ENCODE measurements at places on chromosomes 16 and 17.

DNA sequence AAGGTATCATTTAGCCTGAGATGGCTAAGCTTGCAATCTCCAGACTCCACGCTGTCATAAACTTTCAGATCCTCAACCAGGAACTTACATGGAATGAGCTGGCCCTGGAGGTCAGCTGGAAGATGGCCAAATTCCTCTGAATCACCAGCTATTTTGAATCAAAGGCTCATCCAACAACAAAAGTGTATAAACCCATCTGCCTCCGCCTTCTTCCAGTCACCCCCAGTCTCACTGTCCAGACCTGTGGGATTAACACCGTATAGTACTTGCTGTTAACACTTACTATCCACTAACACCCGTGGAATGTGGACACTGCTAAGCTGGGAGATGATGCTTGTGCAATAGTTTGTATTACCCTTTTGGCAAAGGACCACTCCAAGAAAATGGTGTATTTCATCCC lies 1.9 kb upstream of the LCMT1 start:
- DNase-seq, result peak; percentile 77

DNA sequence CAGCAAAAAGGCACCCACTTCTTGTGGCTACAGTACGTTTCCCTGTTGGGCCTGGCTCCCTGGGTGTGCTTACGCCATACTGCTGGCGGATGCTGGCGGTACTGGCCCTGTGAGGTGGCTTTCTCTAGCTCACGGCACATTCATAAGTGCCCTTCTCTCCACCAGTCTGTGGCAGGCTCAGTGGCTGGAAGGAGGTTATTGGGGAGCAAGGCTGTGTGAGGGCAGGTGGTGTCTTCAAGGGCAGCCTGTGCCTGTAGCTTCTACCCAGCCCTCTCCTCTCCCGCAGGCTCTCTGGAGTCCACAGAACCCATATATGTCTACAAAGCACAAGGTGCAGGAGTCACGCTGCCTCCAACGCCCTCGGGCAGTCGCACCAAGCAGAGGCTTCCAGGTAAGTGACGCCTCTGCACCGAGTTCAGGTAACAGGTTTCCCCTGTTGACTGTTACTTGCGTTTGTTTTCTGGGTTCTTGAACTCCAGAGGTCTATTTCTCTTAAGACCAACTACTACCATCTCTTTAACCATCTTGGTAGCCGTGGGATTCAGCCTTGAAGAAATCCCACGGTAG lies 20.6 kb downstream of the NTAN1 start:
- DNase-seq, result no peak

DNA sequence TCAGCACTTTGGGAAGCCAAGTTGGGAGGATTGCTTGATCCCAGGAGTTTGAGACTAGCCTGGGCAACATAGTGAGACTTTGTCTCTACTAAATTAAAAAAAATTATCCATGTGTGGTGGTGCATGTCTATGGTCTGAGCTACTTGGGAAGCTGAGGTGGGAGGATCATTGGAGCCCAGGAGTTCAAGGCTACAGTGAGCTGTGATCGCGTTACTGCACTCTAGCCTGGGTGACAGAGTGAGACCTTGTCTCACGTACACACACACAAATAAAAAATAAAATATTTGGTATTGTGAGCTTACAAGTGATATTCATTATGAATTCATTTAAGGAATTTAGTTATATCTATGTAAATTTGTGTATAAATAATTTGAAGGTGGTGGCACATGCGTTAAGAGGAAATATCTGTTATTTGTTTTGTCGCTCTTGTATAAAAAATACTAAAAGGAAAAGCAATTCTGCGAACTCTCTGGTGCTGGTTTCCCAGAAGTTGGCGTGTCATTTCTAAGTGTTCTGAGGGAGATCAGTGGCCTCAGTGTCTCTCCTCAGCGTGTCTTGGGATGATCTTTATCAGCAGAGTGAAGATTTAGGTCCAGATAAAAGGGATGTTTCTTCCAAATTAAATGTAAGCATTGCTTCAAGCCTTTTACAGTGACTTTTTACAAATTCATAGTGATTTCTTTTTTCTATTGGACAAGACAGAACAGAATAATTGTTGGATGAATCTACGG lies 187.6 kb downstream of the FTO start:
- no peak for DNase-seq

DNA sequence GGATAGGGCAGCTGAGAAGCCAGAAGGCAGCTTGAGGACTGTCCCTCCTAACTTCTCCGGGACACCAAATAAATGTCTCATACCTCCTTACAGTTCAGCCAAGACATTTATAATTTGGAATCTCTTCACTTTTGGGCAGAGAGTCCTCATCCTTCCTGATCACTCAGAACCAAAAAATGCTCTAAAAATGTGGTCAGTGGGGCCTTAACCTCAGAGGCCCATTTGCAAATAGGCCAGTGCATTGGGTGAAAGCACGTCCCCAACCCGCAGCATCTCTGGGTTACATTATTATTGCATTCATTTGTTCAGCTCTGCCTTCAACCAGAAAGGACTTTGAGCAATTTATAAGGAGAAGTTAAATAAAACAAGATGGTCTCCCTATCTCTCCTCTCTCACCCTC lies 112.4 kb upstream of the IRX3 start:
- DNase-seq, result no peak

- no peak for DNase-seq
Observed at GRCh38 chr17:43591779-43592562, 45.8 kb upstream of the ETV4 start.

GRCh38 chr17:69058165-69058564 lies 2.6 kb downstream of the ABCA9 start:
- peak; percentile 31 for DNase-seq

- DNase-seq, result no peak
Observed at GRCh38 chr17:67819722-67820121, 5.6 kb upstream of the BPTF start.

DNA sequence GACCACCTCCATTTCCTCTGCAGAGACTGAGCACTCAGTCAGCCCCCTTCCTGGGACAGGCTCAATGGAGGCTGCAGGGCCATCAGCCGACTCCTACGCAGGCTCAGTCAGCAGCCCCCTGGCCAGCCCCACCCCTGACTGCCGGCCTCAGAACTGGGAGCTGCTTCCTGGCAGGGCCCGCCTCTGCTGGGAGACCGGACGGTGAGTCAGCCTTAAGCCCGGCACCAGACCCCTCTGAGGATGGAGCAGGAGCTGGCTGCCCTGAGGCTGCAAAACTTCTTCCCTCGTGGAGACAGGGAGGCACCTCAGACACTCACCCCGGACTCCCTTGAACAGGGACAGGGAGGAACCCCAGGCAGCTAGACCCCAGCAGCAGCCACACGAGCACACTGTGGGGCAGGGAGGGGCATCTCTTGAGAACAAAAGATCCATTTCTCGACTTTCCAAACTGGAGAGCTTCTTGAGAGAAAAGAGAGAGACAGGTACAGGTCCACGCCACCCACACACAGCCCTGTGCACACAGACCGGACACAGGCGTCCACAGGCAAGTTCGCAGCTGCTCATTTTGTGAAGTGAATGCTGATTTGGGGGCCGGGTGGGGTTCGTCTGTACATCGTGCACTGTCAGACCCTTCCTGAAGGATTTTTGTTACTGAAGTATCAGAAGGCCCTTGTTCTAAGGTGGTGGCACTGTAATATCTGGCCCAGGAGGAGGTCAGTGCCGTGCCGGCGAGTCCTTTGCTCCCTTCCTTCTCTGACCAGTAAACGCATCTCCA lies 1.3 kb upstream of the TUBB3 start:
- peak; percentile 45 for DNase-seq

- DNase-seq, result no peak
Observed at GRCh38 chr17:30346221-30346795, 12.5 kb upstream of the TMIGD1 start.

DNA sequence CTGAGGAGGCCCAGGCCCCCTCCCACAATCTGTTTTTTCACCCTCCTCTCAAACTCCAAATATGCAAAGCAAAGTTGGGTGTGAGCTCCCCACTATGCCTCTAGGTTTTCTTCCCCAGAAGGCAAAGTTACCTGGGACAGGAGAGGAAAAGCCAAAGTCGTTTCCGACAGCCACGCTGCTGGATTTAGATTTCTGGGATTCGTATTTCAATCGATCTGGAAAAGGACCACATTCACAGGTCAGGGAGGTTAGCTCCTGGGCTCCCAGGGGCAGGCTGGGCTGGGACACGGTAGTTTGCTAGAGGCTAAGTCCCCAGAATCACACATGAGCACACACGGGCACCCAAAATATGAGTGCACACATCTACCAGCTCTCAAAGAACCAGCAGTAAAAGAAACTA lies 21.3 kb upstream of the MRPS23 start:
- DNase-seq, result no peak

DNA sequence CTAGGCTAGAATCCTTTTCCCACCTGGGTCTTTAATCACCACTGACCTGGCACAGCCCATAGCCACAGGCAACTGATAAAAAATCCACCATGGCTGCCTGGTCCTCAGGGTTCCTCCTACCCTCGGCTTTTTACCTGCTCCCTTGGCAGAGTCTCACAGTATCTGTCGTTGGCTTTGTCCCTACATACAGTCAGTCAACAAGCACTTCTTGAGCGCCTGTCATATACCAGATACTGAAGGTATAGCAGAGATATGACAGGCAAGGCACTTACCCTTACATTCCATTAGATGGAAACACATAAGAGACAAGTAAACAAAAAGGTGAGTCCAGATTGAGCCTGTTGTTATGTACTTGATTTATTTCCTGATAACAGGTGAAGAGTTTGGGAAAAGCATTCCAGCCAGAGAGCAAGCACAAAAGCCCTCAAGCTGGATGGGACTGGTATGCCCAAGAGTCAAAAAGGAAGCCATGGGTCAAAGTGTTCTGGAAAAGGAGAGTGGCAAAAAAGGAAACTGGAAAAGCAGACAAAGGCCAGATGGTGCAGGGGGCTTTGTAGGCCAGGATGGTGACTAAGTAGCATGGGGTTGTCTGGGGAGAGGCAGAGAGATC lies 247.0 kb downstream of the CHD9NB start:
- no peak for DNase-seq

DNA sequence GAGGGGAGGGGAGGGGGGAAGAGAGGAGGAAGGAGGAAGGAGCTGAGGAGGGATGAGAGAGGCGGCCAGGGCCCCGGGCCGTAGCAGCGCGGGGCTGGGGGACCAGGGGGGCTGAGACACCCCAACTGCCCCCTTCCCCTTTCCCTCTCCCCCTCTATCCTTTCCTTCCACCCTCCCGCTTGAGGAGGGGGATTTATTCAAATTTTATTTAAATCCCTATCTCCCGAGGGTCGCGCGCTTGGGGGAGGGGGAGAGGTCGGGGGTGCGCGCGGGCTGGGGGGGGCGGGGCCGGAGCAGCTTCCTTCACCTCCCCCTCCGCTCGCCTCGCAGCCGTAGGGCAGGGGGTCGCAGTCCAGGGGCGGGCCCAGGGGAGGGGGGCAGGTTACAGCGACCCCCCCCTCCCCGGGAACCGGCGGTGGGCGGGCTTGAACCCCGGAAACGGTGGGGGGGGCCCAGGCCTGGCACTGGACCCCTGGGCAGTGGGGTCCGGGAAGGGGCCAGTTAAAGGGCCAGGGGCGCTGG lies at the start of gene FBXL19:
FBXL19 (plus strand) TSS at position 19 of the 522 bp plus-strand sequence. CDS start 2,183 bp downstream, outside the sequence.
- DNase-seq, result no peak

DNA sequence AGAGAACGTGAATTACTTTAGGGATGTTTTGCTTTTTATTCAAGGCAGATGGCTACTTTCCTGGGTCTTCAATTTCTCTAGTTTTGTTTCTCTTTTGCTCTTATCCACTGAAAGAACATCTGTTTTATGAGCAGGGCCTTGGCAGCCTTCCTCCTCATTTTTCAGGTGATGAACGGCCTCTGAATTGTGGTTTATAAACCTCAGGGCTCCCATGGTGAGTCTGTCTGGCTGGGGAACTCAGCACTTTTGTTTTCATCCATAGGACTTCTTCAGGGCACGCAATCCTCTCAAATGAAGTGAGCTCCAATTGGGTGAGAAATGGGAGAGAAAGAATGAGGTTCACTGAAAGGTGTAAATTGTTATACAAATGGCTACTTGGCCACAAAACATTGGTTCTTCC lies 186.4 kb upstream of the ERCC4 start:
- DNase-seq, result no peak

DNA sequence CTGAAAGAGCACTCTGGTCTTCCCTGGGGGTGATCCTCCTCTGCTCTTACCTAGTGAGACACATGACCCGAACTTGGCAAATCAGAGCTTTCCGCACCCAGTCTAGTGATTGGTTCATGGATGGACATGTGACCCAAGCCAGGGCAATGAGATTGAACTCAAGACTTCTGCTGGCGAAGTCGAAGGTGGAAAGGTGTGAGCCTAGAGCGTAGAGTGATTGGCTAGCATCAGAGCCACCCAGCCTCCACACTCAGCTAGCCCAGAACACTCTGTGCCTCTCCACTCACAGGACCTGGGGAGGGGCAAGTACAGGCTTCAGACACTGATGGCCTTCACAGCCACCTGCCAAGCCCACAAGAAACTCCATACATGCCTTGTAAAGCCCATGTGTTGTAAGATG lies 17.6 kb downstream of the ATPAF2 start:
- no peak for DNase-seq

GRCh38 chr16:89026121-89026612 lies 49.2 kb upstream of the CBFA2T3 start:
- peak; percentile 22 for DNase-seq

DNA sequence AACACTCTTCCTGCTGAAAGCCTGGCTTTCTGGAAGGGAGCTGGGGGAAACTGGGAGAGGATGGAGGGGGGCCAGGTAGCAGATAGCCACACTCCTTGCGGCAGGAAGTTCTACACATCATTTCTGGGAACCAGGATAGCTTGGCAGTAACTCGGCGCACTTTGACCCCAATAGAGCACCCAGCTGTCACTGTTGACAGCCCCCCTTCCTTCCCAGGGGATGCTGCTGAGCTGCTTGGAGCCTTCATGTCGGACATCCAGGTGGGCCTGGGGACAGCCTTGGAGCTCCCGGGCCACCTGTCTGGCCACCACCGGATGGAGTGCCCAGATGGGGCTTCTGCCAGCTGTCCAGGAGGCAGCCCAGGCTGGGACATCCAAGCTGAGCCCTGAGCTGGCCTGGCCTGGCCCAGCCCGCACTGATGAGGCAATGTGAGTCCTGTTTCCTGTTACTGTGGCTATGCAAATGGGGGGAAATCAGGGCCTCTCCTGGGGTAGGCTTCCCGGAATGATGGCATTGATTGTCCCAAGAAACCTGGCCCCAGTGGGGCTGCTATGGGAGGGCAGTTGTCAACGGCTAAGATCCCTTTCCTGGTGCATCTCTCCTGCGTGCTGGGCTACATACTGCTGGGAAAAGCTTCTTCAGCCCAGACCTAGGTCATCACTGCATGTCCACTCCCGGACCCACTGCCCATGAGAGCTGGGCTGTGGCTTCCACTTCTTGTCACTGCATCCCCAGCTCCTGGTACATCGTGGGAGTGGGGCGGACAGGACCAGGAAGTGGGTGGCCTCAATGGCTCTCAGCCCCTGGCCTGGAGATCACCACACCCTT lies 50.0 kb downstream of the SOCS1 start:
- no peak for DNase-seq
